ENCODE measurements at places on chromosomes 5 and 9.

GRCh38 chr5:8908055-8908683 is 637.7 kb downstream of the SEMA5A start:
- H3K4me1 ChIP-seq: no peaks in the 10 kb centered on the region
- no peaks in the 10 kb centered on the region for H3K27me3 ChIP-seq
- DNase-seq: no peak
- no peak overlapping the region for H3K4me3 ChIP-seq

GRCh38 chr9:80125731-80126264 is 554.0 kb downstream of the TLE4 start:
- no peaks in the 10 kb centered on the region for H3K4me1 ChIP-seq
- DNase-seq: no peak
- no peak overlapping the region for H3K4me3 ChIP-seq
- H3K27ac ChIP-seq: no peak overlapping the region

- no peak overlapping the region for H3K4me3 ChIP-seq
- no peak overlapping the region for H3K27ac ChIP-seq
- H3K4me1 ChIP-seq: no peaks in the 10 kb centered on the region
- H3K27me3 ChIP-seq: no peaks in the 10 kb centered on the region
Observed at GRCh38 chr5:80067016-80067415, 31.9 kb downstream of the THBS4 start.

- no peaks in the 10 kb centered on the region for H3K27me3 ChIP-seq
- H3K4me3 ChIP-seq: no peak overlapping the region
- no peak overlapping the region for H3K27ac ChIP-seq
- H3K36me3 ChIP-seq: no peaks in the 10 kb centered on the region
- DNase-seq: no peak
Observed at GRCh38 chr9:99737649-99738048, 84.0 kb upstream of the NR4A3 start.

- no peaks in the 10 kb centered on the region for H3K4me1 ChIP-seq
- no peak overlapping the region for H3K4me3 ChIP-seq
- H3K27me3 ChIP-seq: no peaks in the 10 kb centered on the region
- no peak for DNase-seq
- H3K27ac ChIP-seq: no peak overlapping the region
- peaks cover 61% of the 10 kb centered on the region for H3K36me3 ChIP-seq
Observed at GRCh38 chr5:38923661-38924451, 78.0 kb downstream of the OSMR start.
